ENCODE measurements at places on chromosomes 5 and 9.

GRCh38 chr9:124632077-124632621, 125.0 kb upstream of the NR5A1 start:
- DNase-seq: no peak

DNA sequence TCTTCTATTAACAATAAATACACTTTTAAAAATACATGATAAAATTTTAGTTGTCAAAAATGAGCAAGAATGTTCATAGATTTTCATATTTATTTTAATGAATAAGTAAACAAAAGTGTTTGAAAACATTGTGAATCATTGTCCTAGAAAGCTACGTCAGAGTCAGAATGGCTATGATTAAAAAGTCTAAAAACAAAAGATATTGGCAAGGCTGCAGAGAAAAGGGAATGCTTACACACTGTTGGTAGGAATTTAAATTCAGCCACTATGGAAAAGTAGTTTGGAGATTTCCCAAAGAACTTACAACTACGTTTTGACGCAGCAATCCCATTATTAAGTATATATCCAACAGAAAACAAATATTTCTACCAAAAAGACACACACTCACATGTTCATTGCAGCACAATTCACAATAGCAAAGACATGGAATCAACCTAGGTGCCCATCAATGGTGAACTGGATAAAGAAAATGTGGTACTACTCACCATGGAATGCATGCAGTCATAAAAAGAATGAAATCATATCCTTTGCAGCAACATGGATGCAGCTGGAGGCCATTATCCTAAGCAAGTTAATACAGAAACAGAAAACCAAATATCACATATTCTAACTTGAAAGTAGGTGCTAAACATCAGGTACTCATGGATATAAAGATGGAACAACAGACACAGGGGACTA, 49.2 kb upstream of the FBXL17 start:
- DNase-seq: no peak

DNA sequence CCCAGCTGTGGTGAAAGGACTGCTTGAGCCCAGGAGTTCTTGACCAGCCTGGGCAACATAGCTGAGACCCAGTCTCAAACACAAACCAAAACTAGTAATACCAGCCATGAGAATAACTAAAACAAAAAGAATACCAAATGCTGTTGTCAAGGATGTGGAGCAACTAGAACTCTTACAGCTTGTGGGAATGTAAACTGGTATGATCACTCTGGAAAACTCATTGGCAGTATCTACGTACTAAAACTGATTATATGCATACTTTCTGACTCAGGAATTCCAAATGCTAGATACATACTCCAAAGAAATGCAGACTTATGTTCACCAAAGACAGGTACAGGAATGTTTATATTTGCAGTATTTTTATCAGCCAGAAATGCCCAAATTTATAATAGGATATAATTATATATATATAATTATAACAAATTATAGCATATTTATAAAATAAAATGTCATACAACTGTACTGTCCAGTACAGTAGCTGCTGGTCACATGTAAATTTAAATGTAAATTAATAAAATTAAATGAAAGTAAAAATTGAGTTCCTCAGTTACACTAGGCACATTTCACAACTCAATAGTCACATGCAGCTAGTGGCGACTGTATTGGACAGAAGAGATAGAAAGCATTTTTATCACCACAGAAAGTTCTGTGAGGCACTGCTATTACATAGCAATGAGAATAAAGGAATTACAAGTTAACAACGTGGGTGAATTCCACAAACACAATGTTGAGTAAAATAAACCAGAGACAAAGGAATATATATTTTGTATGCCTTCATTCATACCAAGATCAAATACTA, 118.5 kb downstream of the GNAQ start:
- DNase-seq: no peak

DNA sequence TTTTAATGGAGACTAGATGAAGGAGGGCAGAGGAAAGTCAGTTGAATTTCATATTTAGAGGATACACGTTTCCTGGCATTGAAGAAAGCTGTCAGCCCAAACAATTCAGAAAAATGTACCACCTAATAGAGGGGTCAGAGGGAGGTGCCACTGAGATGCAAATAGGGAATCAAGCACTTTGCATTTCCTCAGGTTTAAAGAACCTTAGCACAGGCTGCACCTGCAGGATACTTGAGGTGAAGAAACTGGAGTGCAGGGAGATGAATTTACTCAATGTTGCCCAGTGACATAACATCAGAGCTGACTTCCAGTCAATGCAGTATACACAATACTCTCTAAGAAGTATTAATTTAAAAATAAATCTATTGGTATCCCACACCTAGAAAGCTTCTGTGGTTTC, 67.0 kb upstream of the MAST4 start:
- no peak for DNase-seq

DNA sequence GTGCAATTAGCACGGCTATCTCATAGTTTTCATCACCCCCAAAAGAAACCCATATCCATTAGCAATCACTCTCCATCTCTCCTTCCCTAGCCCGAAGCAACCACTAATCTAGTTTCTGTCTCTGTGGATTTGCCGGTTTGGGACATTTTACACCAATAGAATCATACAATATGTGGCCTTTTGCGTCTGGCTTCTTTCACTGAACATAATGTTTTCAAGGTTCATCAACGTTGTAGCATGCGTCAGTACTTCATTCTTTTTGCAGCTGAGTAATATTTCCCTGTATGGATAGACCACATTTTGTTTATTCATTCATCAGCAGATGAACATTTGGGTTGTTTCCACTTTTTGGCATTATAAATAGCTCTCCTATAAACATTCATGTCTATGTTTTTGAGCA, 75.4 kb upstream of the TBC1D2 start:
- no peak for DNase-seq

GRCh38 chr5:172160506-172160905, 27.5 kb downstream of the STK10 start:
- no peak for DNase-seq

GRCh38 chr9:28503573-28503972, 930.3 kb upstream of the C9orf72 start:
- DNase-seq: no peak

GRCh38 chr9:3628239-3628638, 102.4 kb upstream of the RFX3 start:
- DNase-seq: no peak

DNA sequence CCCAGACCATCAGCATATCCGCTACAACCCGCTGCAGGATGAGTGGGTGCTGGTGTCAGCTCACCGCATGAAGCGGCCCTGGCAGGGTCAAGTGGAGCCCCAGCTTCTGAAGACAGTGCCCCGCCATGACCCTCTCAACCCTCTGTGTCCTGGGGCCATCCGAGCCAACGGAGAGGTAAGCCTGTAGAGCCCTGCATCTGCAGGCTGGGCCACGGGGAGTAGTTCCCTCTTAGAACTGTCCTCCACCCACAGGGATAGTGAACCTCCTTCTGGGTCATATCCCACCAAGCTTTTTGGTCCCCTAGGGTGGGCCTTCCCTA, 569 bp downstream of the GALT start:
- DNase-seq: no peak

- no peak for DNase-seq
Observed at GRCh38 chr5:6732634-6733410, 19.6 kb downstream of the TENT4A start.

DNA sequence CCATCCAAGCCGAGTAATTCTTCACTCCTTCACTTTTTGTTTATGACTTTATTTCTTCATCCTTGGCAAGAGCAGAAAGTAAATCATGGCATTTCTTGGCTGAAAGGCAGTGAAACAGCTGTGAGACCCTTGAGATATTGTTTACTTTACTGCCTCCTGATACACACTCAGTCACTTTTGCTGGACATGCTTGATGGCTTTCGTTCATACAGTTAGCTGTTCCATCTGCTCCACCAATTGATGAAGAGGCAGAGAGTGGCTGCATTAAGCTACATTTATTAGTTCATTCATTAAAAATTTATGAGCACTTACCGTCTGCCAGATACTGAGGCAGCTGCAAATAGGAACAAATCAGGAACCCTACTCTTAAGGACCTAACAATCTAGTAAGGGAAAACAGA, 184.4 kb upstream of the OR13F1 start:
- DNase-seq: no peak

DNA sequence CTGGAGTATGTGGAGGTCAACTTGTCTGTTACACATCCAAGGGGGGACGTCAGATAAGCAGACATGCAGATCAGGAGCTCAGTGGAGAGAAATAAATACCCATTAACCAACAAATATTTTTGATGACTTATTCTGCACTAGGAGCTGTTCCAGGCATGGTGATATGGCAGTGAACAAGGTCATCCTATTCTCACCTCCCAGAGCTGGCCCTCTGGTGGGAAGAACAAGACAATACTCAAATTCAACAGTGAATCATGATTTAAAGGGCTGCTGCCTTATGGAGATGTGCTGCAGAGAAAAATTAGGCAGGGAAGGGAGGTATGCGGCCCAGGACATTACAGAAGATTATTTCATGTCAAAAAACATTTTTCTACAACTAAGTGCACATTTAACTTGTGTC, 36.5 kb downstream of the SYK start:
- DNase-seq: no peak

GRCh38 chr9:103458826-103459225, 463.7 kb downstream of the CYLC2 start:
- DNase-seq: no peak

DNA sequence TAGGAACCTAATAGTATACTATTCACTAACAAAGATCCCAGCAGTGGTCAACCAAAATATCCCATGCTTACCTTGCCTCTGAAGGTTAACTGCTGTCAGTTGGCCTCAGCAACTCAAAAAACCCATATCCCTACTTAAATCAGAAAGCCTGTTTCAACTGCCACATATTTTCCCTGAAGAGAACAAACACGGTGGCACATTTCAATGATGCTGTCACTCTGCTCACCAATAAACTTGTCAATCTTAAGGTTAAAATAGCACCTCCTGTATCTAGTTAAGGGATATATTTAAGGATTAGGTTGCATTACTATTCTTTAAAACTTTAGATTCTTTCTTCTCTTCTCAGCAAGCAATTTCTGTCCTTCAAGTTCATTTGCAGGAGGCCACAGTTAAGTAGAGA, 986.9 kb downstream of the CDH18 start:
- DNase-seq: no peak

DNA sequence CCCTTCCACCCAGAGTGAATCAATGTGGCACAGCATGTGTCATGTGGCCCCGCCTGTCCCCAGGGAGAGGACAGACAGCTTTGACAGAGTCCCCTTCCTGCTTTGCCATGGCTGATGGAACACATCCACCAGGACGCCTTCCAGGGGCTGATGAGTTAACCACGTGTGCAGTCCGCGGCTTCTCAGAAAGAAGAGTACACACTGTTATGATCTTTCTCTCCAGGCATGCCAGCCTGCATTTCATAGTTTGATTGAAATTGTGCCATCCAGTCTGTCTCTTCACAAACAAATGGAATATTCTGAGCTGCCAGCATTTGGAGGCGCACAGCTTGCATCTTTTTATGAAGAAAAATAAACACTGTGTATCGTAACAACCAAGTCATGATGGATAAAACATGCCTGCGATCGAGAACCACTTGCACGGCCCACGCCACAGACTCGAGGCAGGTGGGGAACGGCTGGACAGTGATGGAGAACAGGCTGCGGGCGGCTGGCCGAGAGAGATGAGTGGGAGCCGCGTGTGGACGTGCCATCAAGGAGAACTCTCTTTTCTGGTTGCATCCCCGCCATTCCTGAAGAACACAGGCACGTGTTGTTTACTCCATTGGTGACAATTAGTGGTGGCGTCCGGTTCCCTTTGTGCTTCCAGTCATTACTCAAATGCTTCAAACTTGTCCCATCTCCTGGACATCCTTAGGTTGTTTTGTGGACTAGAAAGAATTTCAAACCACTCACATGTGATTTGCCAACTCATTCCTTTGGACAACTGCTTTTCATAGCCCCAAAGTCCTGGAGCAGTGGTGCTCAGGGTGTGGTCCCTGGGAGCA, 220.2 kb downstream of the AGTPBP1 start:
- no peak for DNase-seq

- no peak for DNase-seq
Observed at GRCh38 chr5:143678148-143678905, 133.6 kb upstream of the HMHB1 start.

DNA sequence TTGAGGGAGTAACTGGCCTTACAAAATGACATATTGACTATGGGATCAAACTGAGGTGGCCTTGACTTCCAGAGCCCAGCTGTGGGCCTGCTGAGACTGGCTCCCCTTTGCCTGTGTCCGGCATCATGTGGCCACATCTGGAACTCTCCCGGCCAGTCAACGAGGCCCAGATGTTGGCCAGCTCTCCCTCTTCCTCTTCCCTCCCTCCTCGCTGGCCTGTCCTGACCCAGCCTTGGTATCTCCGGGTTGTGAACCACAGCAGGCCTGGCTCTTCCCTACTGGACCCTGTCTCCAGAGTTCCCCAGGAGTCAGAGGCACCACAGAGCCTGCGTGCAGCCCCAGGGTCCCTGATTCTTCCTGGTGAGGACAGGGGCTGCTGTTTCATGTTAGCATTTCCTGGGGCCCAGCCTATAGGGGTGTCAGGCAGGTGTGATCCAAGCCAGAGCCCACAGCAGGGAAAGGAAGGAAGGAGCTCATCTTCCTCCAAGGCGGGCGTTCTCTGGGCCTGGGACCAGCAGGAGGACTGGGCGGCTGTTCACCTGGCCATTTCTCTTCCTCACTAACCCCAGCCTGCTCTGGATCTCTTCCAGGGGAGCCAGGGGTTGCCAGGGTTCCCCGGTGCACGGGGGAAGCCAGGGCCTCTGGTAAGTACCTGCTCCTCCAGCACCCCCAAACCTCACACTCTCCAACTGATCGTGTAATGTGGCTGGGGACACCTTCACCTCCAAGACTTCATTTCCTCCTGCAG, 81.2 kb downstream of the COL27A1 start:
- no peak for DNase-seq

GRCh38 chr9:89278551-89278950, 32.4 kb upstream of the CKS2 start:
- DNase-seq: no peak

DNA sequence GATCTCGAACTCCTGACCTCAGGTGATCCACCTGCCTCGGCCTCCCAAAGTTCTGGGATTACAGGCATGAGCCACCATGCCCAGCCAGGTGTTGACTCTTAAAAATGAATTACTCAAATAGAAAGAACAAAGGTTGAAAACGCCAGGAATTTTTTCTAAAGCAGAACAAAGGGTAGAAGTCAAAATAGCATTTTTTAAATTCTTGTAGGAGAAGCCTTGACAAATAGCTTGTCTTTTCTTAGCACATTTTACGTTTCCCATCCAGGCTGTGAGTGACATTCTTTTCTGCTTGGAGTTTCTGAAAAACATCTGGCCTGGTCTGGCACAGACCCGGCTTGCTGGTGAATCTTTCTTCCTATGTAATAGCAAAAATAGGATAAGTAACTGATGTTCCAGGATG, 169.4 kb upstream of the ZNF462 start:
- DNase-seq: no peak

- DNase-seq: no peak
Observed at GRCh38 chr5:149567226-149567625, 14.1 kb upstream of the ARHGEF37 start.

GRCh38 chr9:13446286-13446937, 166.9 kb upstream of the MPDZ start:
- DNase-seq: no peak

- no peak for DNase-seq
Observed at GRCh38 chr5:53002491-53002890, 13.3 kb downstream of the ITGA2 start.

GRCh38 chr5:129853588-129853987, 50.7 kb upstream of the CHSY3 start:
- no peak for DNase-seq
